ENCODE measurements at places on chromosomes 11 and 22.

GRCh38 chr11:105732611-105733010, 122.7 kb downstream of the GRIA4 start:
- DNase-seq: no peak

- peak; percentile 12 for DNase-seq
Observed at GRCh38 chr22:36546092-36546804, 17.3 kb upstream of the EIF3D start.

- no peak for DNase-seq
Observed at GRCh38 chr11:7077101-7077500, 11.7 kb upstream of the RBMXL2 start.

DNA sequence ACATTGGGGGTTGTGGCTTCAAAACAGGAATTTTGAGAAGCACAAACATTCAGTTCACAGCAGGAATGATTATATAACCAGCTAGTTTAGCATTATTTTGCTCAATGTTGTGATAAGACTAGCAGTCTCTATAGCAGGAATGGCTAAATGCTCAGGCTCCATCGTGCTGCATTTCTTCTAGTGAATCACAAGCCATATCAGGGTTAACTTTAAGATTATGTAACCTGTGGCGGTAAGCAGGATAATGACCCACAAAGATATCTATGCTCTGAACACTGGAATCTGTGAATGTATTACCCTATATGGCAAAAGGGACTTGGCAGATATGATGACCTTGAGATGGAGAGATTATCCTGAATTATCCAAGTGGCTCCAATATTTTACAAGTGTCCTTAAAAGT, 14.8 kb downstream of the FSHB start:
- no peak for DNase-seq

GRCh38 chr11:120028181-120028896, 109.6 kb downstream of the TRIM29 start:
- DNase-seq: no peak

DNA sequence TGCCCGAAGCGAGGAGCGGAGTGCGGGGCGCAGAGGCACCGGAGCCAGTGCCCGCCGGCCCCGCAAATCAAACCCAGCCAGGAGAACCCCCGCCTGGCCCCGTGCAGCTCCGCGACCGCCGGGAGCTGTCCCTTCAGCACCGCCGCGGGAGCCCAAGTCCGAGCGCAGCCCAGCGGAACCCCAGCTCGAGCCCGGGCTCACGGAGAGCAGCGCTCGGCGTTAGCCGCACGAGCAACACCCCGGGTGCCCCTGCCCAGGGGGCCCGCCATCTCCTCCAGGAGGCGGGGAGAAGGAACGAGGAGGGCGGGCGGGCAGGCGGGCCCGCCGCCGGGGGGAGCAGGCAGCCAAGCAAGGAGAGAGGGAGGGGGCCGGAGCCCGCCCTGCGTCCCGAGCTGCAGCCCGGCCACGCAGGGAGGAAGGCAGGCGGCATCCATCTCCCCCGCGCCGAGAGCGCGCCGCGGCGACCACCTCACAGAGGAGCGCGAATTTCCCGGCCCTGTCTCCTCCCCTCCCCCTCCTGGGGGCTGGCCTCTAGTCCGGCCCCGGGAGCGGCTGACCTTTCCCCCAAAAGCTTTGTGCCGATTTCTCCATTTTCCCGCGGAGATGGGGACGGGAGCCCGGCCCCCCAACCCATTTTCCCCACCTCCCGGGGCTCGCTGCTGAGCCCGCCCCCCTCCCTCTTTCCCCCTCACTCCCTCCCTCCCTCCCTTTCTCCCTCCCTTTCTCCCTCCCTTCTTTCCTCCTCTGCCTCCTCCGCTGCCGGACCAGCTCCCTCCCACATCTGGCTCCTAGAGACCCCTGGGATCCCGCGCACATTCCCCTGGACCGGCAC, 621 bp downstream of the KCNC1 start:
- peak; percentile 18 for DNase-seq

- no peak for DNase-seq
Observed at GRCh38 chr11:10311802-10312201, 6.9 kb downstream of the ADM start.

GRCh38 chr11:81071606-81072005, 1630.8 kb upstream of the TENM4 start:
- DNase-seq: no peak

GRCh38 chr11:58893899-58894298, 45.4 kb upstream of the GLYATL1 start:
- no peak for DNase-seq

DNA sequence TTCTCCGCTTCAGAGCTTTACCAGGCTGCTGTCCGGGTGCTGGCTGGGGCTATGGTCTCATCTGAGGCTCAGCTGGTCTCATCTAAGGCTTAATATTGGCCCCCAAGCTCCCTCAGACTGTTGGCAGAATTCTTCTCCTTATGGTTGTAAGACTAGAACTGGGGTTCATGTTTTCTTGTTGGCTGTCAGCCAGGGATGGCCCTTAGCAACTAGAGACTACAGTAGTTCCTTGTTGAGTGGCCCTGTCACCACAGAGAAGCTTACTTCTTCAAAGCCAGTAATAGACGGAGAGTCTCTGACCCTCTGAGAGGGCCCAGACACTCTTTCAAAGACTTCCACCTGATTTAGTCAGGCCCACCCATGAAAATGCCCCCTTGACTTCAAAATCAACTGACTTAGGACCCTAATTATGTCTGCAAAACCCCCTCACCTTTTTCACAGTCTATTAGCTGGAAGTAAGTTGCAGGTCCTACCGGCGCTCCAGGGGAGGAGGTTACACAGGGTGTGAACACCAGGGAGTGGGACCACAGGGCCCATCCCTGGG, 24.2 kb upstream of the TREH start:
- no peak for DNase-seq

GRCh38 chr11:132126973-132127899, 756.8 kb downstream of the NTM start:
- no peak for DNase-seq
